Heart right ventricle (tissue), 16 donors: ENCODE measurements at places on chromosomes 2 and 18. TPM values are rescaled to one million over a fixed set of nuclear protein-coding genes. Genes with fewer than 3 reads are reported as not detected.
A peak's percentile ranks its signal among the peaks of the same experiment; 100 is the strongest.

The RGPD4 gene
- polyA plus RNA-seq = not detected

The FRZB gene
- 1.6 TPM for polyA plus RNA-seq

The TRIB2 gene
- polyA plus RNA-seq = 57.2 TPM

The ID2 gene
- polyA plus RNA-seq = 70.3 TPM

The FOXI3 gene
- polyA plus RNA-seq = not detected

The CD8B2 gene
- polyA plus RNA-seq = not detected

The SLC5A7 gene
- polyA plus RNA-seq = 0.04 TPM

The CFAP65 gene
- polyA plus RNA-seq = not detected

The DHRS9 gene
- polyA plus RNA-seq = 0.73 TPM

GRCh38 chr18:26367425-26367824 is 141.2 kb downstream of the TAF4B start:
- DNase-seq = no peak

DNA sequence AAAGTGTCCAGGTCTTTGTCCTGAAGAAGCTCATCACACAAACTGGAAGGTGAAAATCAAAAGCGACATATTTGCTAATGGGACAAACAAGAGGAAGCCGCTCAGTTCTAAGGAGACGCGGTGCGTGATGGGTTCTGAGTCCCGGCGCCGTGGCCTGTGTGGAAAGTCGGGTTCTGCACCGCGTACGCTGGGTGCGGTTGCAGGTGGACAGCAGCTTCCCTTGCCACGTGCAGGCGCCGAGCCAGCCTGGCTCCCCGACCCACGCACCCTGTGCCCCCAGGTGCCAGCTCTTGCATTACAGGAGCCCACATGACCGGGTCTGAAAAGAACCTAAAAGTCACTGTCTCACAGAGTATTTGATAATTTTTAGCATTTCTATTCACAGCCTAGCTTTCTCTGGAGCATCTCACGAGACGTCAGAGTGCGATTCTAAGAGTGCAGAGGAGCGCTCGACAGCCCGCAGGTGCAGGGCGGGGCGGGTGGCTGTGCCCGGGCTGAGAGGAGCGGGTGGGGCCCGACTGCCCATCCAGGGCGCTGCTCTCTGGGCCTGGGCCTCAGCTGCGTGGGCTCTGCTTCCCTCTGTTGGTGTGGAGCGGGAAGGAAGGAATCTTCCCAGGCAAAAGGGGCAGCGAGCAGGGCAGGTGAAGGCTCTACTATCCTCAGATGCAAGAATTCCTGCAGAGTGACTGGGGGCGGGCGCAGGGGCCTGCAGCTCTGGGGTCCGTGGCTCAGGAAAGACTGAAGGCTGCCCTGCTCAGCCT is 39.4 kb downstream of the MYT1L start:
- DNase-seq = peak; percentile 43

DNA sequence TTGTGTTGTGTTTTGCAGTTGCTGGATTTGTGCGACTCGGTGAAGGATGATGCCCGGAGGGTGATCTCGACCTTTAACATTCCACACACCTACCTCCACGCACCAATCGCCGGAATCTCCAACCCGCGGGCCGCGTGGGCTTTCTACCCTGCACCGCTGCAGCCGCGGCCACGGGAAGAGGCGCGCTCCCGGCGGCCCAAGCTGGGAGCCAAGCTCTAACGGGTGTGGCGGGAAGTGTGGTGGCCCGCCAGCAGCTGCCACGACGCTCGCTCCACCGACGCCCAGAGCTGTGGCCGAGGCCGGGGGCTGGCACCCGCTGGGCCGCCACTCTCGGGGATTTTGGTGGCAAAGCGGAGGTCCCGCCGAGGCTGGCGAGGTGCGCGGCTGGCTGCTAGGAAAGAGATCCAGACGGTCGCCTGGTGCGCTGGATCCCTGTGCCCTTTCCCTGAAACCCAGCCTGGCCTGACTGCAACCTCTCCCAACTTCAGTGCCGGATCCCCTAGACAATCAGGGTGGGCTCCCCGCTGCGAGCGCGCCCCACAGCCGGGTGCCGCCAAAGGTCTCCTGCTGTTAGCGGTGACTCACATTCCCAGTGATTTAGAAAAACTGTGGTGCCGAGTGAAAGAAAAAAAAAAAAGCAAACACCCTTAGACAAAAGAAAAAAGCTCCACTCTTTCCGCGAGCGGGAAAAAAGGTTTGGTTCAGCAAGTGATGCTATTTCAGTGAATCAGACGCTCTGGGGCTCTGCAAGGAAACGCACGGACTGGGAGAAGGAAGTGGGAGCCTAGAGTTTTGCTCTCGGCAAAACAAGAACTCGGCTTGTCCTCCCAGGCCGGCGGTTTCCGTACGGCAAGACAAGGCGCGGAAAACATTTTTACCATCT is 2.9 kb upstream of the BCL2L11 start:
- DNase-seq = peak; percentile 50

DNA sequence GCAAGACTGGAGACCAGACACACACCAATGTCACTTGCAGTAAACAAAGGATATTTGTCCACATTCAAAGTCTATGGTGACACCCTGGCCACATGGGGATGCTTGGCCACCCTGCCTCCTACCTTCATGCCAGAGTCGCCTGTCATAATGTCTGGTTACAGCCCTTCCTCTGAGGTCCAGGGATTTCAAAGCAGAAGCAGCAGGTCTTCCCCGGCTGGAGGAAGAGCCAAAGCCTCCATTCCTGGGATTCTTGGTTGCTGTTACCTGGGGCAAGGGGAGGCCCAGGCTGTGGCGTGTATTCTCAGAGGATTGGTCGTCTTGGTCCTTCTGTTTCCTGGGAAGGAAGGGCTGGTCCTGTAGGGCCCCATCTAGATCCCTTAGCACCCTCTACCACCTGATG is 2.3 kb upstream of the ALPP start:
- DNase-seq = no peak

DNA sequence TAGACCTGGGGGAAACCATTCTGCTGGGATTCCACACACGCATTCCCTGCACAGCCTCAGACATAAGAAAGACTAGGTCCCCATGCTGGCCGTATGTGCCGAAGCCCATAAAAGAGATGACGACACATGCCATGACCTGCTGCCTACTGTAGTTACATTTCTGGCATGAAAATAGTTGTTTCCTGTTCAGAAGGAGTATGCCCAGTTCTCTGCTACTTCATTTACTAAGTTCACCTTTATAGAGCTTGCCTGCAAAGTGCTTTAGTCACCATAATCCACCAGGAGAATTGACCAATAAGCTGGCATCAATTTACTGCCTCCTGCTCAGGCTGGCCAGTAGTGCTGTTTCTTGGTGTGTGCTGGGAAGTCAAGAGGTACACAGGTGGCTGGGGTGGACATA is 150.2 kb upstream of the ALPP start:
- DNase-seq = no peak

DNA sequence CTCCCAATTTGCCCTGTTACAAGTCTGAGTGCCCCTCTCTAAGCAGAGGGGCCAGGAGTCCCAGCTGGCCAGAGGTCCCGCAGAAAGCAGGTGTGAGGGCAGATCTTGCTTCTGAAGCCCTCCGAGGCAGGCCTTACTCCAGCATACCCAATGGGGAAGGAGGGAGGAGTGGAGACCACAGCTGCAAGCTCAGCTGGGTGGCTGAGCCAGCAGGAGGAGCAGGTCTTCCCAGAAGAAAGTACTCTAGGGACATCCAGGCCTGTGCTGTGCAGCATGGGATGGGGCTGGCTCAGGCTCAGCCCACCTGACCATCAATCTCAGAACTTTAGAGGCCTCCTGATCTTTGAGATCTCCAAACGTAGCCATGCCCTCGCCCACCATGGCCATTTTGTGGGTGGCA is 31.3 kb downstream of the PLB1 start:
- no peak for DNase-seq

DNA sequence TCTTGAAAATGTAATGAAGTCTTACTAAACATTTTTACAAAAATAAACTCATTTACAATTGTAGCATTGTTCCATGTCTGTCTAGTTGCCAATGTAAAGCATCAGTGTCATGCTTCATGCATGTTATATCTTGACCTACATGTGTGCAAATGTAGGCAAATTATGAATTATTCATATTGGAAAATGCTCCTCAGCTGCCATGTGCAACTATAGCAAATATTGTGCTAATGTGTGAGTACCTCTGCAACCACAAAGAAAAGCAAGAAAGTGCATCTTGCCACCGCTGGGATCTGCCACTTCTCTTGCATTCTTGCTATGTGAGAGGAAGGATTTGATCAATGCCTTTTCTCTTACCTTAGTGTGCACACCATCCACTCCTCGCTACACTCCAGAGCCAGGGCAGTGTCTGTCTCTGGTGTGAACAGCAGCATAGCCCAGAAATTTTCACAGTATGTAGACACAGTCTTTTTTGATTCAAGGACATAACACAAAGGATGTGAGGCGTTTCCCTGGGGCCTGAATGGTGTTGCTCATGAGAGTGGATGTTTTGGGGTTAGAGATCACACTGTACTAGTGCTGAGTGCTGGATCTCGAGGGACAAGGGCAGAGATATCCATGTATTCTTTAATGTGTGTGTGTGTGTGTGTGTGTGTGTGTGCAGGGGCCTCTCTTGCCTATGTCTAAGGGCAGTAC is 47.6 kb upstream of the HAAO start:
- DNase-seq = no peak

- DNase-seq = no peak
These were observed 3.6 kb downstream of the PTPN18 start for GRCh38 chr2:130359466-130359865.

DNA sequence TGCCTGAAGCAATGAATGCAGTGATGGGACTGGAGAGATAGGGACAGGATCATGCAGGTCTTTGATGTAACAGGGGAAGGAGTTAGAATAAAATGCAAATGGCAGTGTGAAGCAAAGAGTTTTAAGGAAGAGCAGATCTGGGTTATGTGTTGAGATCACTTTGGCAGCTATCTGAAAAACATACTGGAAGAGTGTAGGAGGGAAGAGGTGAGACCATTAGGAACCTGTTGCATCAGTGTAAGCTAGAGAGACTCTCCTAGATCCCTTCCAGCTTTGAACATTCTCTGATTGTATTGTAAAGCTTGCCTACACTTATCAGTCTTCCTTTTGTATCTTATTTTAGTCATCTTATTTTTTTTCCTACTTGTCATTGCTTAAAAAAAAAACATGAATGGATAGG is 10.5 kb downstream of the ACVR2A start:
- no peak for DNase-seq

DNA sequence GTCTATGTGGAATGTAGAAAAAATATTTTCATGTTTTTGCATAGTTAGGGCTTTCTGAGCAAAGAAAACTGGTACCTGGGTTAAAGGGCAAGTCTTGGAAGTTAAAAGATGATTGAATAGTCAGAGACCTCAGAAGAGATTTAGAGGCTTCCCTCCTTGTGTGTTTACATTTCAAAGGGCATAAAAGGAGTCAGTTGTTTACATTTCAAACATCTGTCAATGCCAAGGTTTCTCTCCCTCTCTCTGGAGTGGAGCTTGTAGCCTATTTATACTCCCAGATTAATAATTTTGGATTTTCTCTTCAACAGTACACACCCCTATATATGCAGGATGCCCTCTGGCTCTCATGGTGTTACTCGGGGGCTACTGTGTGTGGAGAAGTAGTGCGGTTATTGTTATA is 8.6 kb downstream of the M1AP start:
- no peak for DNase-seq

GRCh38 chr2:157769856-157770255 is 106.3 kb downstream of the ACVR1 start:
- no peak for DNase-seq

- no peak for DNase-seq
These were observed 30.5 kb downstream of the ANKMY1 start for GRCh38 chr2:240527153-240527750.

DNA sequence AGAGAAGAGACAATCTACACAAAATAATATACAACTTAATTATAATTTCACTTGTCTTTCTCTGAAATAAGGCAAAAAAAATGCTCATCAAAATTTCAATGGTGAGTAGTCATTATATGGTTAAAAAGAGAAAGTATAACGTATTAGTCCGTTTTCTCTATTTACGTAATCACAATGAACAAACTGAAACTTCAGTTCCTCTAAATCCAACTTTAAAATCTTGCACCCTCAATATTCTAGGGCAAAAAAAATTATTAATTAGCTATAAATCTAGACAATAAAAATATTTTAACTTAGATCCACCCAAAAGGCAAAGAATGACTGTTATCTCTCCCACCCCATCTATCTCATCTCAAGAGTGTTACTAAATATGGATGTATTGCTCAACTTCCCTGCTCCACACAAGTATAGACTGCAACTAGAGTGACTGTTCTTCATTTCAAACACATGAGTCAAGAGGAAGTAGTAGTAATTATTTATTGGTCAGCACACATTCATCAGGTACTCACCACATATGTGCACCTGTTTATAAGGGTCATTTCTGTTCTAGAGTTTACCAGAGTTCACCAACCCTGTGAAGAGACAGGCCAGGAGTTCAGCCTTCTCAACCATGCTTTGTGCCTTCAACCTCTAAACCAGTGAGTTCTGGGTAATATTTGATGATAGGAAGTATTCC is 36.4 kb downstream of the STK39 start:
- no peak for DNase-seq

DNA sequence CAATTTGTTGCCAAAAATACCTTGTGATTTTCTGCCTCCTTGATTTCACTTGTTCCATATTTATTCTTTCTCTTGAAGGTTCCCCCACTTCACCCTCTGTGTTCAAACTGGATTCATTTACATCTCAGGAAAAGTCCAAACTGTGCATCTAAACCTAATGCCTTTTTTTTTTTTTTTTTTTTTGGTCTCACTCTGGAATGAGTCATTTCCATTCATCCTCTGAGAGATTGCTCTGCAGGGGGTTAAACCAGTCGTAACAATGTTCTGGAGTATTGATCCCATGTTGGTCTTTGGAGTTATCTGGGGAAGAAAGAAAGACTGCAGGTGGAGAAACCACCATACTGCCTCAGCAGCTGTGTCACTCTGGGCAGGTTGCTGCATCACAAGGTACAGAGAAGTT is 119.7 kb downstream of the TACR1 start:
- DNase-seq = no peak

GRCh38 chr2:119008108-119008507 is 66.1 kb downstream of the MARCO start:
- no peak for DNase-seq

- DNase-seq = no peak
These were observed 146.1 kb upstream of the ZFP36L2 start for GRCh38 chr2:43372416-43373081.

- peak; percentile 60 for DNase-seq
These were observed 16.7 kb downstream of the MAP3K2 start for GRCh38 chr2:127371037-127371436.

DNA sequence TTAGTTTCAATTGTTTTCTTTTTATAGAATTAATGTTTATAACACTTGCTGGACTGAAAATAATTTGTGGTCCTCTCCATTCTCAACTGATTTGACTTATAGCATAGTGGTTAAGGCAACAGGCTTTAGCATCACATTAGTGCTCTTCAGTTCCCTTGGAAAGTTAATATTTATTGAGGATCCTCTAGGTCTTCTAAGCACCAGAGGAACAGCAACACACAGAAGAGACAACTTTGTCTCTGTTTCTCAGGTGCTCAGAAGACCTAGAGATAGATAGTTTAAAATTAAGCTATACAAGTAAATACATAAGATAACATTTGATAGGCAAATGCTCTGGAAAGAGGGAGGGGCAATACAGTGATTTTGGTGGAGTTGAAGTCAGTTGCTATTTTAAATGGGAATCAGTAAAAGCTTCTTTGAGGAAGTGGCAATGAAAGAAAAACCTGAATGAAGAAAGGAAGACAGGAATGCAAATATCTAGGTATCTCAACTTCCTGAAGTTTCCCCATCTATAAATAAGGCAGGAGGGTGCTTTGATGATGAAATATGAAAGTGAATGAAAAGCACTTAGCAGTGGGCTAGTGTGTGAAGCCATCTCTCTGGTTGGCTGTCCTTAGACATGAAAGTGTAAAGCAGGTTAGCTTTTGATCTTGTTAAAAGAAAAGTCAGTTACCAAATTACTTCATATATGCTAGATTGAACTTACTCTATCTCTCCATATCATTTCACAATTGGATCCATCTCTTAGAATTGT is 7.9 kb downstream of the NEUROD1 start:
- no peak for DNase-seq

GRCh38 chr18:62335494-62335893 is 10.4 kb downstream of the TNFRSF11A start:
- DNase-seq = no peak
